ENCODE measurements at places on chromosomes 4 and X.

DNA sequence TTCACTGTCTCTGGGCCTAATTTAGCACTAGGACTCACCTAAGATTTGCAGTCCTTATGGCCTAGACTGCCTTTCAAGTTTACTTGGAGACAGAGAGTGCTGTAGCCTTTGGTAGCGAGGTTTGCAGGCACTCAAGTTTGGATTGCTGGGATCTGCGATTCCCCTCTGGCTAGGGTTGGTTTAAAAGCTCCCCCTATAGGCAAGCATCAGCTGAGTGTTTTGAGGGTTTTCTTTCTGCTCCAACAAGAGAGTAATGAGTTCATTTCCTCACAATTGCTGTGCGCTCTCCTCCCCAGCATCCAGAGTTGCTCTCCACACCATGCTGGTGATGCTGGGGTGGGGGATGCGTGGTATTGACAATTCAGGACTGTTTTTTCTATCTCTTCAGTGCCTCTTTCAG lies 206.9 kb downstream of the GLUD2 start:
- DNase-seq: no peak

DNA sequence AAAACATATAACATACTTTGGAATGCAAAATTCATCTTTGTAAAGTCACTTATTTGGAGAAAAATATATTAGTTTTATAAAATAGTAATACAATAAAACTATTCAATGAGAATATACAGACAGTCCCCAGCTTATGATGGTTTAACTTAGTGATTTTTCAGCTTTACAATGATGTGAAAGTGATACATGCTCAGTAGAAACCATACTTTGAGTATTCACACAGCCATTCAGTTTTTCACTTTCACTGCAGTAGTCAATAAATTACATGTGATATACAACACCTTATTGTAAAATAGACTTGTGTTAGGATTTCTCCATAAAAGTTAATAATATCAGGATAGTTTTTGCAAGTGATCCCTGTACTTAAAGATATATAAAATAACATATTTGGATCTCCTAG lies 436.0 kb downstream of the CENPC start:
- DNase-seq: no peak

GRCh38 chr4:13102092-13102742 lies 381.9 kb downstream of the RAB28 start:
- no peak for DNase-seq

DNA sequence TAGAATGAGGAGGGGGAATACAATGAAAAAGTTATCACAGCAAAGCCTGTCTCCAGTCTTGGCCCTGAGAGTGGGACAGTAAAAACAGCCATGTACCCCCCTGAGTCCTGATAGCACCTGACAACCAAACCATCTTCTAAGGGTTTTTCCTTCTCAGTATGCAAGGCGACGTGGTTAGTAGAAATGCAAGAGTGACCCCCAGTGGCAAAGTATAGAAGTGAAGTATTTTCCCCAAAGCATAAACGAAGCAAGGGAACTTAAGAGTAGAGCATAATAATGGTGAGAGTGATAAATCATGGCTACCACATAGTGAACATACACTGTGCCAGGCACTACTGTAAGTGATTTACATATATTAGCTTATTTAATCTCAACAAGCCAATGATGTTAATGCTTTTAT lies 52.8 kb downstream of the FAM47C start:
- peak; percentile 13 for DNase-seq

GRCh38 chrX:52988985-52989917 lies 30.9 kb upstream of the FAM156A start:
- DNase-seq: no peak

DNA sequence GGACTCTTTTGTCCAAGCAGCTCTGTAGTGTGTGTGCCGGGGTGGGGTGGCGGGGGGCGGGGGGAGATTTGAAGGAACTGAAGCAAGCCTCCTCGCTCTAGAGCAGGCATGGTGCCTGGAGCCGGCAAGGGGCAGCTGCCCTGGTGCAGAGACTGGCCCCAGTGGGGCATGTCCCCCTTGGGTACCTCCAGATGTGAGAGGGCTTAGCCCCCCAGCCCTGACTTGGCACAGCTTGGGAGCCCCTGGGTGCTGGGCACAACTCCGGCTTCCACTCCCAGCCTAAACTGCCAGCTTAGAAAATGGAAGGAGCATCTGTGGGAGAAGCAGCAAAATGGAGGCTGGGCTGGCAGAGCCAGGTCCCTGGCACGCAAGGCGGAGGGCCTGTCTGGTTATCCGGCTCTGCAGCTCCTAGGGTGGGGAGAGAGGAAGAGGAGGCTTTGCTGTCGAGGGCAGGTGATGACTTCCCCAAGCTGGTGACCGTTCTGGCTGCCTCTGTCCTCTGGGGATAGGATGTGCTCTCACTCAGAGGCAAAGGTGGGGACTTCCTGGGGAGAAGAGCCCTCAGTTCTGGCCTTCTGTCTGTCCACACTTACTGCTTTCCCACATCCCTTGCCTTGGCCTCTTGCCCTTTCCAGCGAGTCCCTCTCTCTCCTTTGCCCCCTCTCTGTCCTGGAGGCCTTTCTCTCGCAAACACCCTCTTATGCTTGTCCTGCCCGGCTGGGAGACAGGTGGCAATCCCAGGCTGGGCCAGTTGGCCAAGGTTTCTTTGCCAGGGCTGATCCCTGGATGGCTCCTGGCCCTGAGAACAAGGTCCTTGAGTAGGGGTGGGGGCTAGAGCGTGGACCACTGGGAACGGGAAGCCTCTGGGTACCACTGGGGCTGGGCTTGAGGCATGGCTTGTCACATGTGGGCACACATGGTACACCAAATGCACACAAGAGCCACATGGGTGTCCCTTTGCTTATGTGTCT lies 2.0 kb downstream of the DLG3 start:
- no peak for DNase-seq

GRCh38 chrX:9670136-9670814 lies 95.4 kb downstream of the GPR143 start:
- peak; percentile 16 for DNase-seq

- peak; percentile 5 for DNase-seq
Measured at GRCh38 chr4:177699365-177700213, 257.4 kb upstream of the AGA start.

DNA sequence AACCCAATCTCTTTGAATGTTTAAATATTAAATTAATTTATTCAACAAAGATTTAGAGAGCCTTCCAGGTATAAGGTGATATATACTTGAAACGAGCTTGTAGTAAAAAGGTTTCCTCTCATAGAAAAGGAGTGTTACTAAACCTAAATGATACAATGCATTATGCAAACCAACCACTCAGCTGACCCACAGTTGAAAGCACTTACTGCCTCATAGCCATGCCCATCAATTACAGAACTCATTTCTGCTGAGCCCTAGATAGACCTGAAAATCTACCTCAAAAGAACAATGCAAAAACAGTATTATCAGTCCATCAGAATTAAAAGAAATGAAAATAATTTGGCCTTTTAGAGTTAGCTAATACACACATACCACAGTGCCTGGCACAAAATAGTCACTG lies 75.4 kb downstream of the KCNIP4 start:
- no peak for DNase-seq

DNA sequence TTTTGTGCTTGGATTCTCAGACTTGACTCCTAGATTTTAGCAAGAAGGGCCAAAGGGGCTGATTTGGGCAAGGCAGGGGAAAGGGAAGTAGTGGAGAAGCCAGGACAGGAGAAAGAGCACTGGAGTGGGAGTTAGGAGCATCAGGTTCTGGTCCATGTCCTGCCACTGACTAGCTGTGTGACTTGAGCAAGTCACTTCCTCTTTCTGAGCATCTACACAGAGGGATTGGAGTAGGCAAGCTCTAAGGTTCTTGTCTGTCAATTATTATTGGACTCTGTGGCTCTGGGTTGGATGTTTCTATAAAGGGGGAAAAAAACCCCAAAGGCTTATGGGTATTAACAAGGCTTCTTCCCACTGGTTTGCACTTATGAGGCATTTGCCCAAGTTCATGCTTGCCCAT lies 24.4 kb downstream of the PLAC1 start:
- DNase-seq: no peak

DNA sequence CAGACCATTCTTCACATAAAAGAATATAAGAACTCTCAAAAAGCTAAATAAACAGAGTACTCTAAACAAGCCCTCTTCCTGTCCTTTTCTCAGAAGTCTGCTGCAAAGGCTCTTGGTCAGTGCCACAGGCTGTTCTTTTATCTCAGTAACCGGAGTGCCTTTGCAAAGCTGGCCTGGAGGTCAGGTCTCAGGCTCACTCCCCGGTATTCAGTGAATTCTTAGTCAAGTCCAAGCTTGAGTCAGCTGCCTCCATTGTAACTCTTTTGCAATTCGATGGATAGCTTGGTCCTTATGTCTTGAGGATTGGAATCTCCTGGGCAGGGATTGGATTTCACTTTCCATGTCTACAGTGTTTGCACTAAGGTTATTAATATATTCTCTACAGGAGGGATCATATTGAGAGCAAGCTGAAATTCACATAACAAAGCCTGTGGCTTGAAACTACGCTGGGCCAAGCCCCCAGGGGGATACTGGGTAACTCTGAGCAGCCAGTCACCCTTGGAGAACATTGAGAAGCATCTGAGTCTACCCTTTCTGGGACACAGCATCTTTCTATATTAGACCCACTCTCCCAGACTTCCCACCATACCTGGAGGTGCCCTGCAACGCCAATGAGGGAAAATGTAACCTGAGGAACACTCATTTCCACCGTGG lies 10.0 kb upstream of the HS6ST2 start:
- DNase-seq: no peak

GRCh38 chr4:123298261-123298660 lies 98.3 kb upstream of the SPRY1 start:
- peak; percentile 5 for DNase-seq

DNA sequence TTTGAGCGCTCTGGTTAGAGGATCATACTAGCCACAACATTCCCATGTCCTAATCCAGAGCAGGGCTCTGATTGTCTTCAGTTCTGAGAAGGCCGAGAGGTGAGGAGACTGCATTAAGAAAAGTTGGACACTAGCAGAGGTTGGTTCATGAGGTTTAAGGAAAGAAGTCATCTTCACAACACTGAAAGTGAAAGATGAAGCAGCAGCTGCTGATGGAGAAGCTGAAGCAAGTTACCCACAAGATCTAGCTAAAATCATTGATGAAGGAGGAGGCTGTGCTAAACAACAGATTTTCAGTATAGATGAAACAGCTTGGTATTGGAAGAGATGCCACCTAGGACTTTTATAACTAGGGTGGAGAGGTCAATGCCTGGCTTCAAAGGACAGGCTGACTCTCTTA lies 36.8 kb downstream of the RAP1GDS1 start:
- DNase-seq: no peak

GRCh38 chrX:136260776-136261175 lies 9.6 kb upstream of the MAP7D3 start:
- DNase-seq: peak; percentile 88

- no peak for DNase-seq
Measured at GRCh38 chrX:134990475-134990800, 353 bp upstream of the SMIM10 start.

DNA sequence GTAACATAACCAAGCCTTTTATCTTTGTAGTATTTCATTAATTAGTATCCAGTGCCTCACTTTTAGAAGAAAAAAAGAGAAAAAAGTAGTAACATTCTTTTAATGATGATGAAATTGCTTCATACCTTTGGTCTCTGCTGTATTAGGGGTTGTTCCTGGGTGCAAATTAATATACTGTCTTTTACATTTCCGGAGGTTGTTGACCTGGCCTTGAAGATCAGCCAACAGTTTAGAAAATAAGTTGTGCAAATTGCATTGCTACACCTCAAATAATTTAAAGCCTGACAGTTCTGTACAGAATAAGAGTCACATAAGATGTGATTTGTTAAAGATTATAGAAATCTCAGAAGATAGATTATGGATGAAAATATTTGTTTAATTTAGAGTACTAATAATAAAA lies 3.8 kb downstream of the NFKB1 start:
- DNase-seq: no peak

DNA sequence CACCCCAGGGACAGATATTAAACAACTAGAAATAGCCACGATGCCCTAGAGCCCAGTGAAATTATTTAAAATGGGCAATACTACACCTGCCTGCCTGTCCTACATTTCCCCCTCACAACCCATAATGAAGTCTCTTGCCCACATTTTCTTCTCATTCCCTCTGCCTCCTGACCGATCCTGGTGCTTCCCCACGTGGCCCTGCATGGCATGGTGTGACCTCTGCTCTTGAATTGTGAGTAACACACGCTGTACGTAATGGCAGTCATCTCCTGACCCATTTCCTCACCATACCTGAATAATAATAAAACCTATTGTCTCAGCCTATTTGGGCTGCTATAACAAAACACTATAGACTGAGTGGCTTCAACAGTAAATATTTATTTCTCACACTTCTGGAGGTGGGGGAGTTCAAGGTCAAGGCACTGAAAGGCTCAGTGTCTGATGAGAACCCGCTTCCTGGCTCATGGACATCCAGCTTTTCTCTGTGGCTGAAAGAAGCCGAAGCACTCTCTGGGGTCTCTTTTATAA lies 77.0 kb upstream of the ENPP6 start:
- DNase-seq: no peak

DNA sequence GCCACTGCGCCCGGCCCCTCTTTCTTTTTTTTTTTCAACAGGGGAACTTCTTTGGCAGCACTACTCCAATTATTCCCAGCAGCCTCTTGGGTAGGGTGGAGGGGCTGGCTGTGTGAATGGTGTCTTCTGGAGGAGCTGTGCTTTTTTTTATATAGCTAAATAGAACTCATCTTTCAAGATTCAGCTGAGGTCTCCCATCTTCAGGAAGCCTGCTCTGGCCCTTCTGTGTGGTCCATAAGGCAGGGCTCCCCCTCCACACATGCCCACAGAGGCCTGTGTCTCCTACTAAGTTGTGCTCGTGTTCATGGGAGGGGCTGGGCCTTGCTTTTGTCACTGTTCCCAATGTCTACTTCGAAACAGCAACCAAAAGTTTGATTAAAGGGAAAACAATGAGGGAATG lies 116.8 kb downstream of the AFAP1 start:
- DNase-seq: no peak

DNA sequence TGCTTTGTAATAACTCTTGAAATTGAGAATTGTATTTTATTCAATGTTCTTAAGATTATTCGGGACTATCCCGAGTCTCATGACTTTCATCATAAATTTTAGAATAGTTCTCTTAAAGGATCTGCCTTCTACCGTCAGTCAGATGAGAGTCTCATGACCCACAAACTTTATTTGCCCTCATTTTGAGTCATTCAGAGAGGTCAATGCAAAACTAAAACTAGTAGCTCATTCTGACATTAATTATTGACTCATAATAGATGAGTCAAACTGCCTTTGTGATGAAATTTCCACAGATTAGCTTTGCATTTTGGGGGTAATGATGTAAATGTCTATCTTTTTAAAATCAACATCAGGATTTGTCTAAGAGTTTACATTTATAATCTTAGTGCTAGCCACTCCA lies 1527.3 kb downstream of the TECRL start:
- no peak for DNase-seq

DNA sequence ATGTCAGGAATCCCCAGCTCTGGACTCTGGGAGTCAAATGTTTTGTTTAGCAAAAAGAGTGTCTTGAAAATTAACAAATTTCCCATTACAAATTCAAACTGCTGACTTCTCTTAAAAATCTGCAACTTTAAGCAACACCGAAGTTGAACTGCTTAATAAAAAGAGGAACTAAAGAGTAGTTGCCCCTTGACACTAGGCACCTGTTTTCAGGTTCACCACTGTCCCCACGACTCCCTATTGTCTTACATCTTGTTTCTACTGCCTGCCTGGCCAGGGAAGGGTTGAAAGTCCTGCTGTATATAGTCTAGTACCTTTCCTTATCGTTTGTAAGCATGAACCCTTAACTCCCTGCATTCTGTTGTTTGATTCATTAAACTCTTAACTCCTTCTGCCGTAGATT lies 173.9 kb downstream of the SCFD2 start:
- DNase-seq: no peak
